ENCODE measurements at places on chromosomes 13 and 19.

- no peaks in the 10 kb centered on the region for H3K36me3 ChIP-seq
- DNase-seq: peak; percentile 71
- peak overlapping the region; percentile 47 for H3K4me3 ChIP-seq
- H3K4me1 ChIP-seq: peaks cover 8% of the 10 kb centered on the region
- peak overlapping the region; percentile 40 for H3K27ac ChIP-seq
These were observed 330.8 kb downstream of the DLEU7 start for GRCh38 chr13:50512474-50513299.

GRCh38 chr13:48500652-48501197 lies 32.2 kb downstream of the RCBTB2 start:
- H3K4me3 ChIP-seq: no peak overlapping the region
- no peaks in the 10 kb centered on the region for H3K36me3 ChIP-seq
- H3K27me3 ChIP-seq: no peaks in the 10 kb centered on the region
- H3K4me1 ChIP-seq: no peaks in the 10 kb centered on the region

- no peaks in the 10 kb centered on the region for H3K27me3 ChIP-seq
- no peaks in the 10 kb centered on the region for H3K4me1 ChIP-seq
- no peak overlapping the region for H3K4me3 ChIP-seq
These were observed 21.2 kb upstream of the UBAC2 start for GRCh38 chr13:99179460-99179859.

- no peaks in the 10 kb centered on the region for H3K4me1 ChIP-seq
- no peak overlapping the region for H3K27ac ChIP-seq
- DNase-seq: no peak
- no peak overlapping the region for H3K4me3 ChIP-seq
- H3K27me3 ChIP-seq: no peaks in the 10 kb centered on the region
These were observed 57.2 kb downstream of the ZMYM2 start for GRCh38 chr13:20015763-20016162.

GRCh38 chr13:89082623-89083022 lies 1411.5 kb downstream of the SLITRK5 start:
- no peaks in the 10 kb centered on the region for H3K36me3 ChIP-seq
- H3K27me3 ChIP-seq: no peaks in the 10 kb centered on the region
- no peak for DNase-seq
- no peak overlapping the region for H3K4me3 ChIP-seq
- no peaks in the 10 kb centered on the region for H3K4me1 ChIP-seq
- no peak overlapping the region for H3K27ac ChIP-seq

- peak within 1 kb of the TSS; percentile 61 for H3K4me3 ChIP-seq
- H3K36me3 ChIP-seq: no peaks in the 10 kb centered on the region
- DNase-seq: peak; percentile 73
- H3K27me3 ChIP-seq: no peaks in the 10 kb centered on the region
- peak within 1 kb of the TSS; percentile 5 for H3K27ac ChIP-seq
These were observed at the start of gene NRTN for GRCh38 chr19:5804516-5805461. Gene NRTN (plus strand): TSS chr19:5805067. CDS start chr19:5824166, 19,099 bp downstream.

- no peaks in the 10 kb centered on the region for H3K4me1 ChIP-seq
- H3K27me3 ChIP-seq: no peaks in the 10 kb centered on the region
- DNase-seq: no peak
- H3K4me3 ChIP-seq: no peak overlapping the region
These were observed 12.1 kb downstream of the PIN1 start for GRCh38 chr19:9847087-9847671.

DNA sequence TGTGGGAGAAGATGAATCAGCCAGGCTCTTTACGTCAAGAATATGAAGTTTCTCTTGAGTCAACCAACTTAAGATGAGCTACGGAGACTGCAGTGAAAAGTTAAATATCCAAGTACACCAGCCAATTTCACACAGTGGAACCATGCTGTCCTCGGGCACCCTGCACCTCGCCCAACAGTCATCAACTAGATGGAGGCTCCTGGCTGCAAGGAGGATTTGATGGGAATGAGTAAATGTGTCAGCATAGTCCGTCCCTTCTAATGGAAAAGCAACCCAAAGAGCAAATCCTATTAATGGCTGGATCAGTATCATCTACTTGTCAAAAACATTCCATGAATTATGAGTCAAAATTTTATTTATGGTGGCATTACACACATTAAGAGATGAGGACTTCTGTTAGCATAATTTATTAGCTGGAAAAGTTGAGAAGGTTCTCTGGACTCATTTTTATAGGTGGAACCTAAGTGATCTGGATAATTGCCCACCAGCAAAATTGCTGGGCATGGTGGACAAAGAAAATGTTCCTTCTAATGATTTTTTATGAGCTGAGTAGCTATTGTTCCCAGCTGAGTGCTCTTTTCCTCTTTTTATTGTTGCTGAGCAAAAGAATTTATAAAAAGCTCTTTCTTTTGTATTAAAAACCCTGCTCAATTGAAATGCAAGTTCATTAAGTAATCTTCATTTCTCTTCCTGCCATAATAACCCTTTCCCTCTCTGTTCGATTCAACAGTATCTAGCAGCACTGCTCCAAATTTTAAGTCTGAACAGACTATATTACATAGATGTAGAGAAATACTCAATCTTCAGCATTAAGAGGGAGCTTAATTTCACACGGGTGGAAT lies 88.4 kb downstream of the DNAJC15 start:
- H3K27me3 ChIP-seq: no peaks in the 10 kb centered on the region
- H3K27ac ChIP-seq: no peak overlapping the region
- H3K36me3 ChIP-seq: peaks cover 6% of the 10 kb centered on the region

DNA sequence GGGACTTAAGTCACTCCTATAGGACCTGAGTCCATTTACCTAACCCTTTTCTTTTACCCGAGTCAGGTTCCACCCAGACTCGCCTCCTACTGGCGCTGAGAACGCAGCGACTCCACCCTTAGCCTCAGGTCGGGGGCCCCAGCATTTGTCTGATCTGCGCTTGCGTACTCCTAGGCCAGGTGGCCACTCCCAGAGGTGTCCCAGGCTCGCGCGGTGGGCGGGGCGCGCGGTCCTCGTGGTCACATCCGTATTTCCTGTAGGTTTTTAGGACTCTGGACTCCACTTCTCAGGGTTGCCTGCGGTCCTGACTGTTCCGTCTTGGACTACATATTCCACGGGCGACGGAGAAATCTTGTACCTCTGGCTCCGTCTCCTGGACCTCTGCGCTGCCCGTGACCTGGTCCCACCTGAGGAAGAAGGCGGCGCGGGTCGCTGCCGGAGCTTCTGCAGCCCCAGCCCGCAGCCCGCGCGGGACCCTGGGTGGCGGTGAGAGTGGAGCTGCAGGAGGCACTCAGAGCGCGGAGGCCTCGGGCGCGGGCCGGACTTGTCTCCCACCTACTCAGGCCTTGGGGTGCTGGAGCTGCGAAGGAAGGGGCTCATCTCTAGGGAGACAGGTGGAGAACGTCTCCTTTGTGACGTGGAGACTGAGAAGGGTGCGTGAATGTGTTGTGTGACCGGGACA lies 11.0 kb upstream of the ZNF573 start:
- no peak for DNase-seq
- H3K27me3 ChIP-seq: no peaks in the 10 kb centered on the region

GRCh38 chr19:30161770-30162169 lies 210.4 kb upstream of the ZNF536 start:
- 0 out of 2 replicates have a peak, but pooled peaks cover 5% of the 10 kb centered on the region for H3K27me3 ChIP-seq
- no peak overlapping the region for H3K27ac ChIP-seq
- no peak for DNase-seq
- no peaks in the 10 kb centered on the region for H3K4me1 ChIP-seq
- no peaks in the 10 kb centered on the region for H3K36me3 ChIP-seq

GRCh38 chr13:53068585-53069520 lies 40.2 kb downstream of the OLFM4 start:
- H3K36me3 ChIP-seq: no peaks in the 10 kb centered on the region
- peak; percentile 90 for DNase-seq
- no peak overlapping the region for H3K27ac ChIP-seq
- H3K4me3 ChIP-seq: no peak overlapping the region

DNA sequence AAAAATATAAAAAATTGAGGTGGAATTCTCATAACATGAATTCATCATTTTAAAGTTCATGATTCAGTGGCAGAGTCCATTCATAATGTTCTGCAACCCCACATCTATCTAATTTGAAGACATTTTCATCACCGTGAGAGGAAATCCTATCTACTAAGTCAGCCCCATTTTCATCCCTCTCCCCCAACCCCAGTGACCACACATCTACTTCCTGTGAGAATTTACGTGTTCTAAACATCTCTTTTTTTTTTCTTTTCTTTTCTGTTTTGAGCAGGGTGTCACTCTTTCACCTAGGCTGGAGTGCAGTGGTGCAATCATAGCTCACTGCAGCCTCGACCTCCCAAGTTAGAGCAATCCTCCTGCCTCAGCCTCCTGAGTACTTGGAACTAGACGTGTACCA lies 17.5 kb downstream of the ATCAY start:
- no peaks in the 10 kb centered on the region for H3K36me3 ChIP-seq
- no peak for DNase-seq
- H3K27ac ChIP-seq: no peak overlapping the region
- no peaks in the 10 kb centered on the region for H3K4me1 ChIP-seq
- no peak overlapping the region for H3K4me3 ChIP-seq

DNA sequence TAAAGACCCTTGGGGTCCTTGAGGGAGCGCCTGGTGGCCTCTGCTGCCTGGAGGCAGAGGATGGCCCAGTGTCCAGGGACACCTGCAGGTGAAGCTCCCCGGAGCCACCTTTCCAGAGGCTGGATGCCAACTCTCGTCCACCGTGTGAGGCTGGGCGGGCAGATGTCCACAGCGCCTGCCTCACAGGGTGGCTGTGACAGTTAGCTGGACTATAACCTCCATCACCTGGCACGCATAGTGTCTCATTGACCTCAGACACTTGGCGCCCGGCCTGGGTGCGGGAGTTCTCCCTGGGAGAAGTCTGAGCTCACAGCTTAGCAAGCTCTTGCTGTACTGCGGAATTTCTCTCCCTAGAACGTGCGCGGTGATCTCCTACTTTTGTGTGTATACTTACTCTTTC lies 9.8 kb downstream of the BICRA start:
- H3K36me3 ChIP-seq: no peaks in the 10 kb centered on the region
- no peak overlapping the region for H3K27ac ChIP-seq
- no peak for DNase-seq
- no peaks in the 10 kb centered on the region for H3K27me3 ChIP-seq
- no peaks in the 10 kb centered on the region for H3K4me1 ChIP-seq
- no peak overlapping the region for H3K4me3 ChIP-seq

- no peaks in the 10 kb centered on the region for H3K27me3 ChIP-seq
- peaks cover 3% of the 10 kb centered on the region for H3K4me1 ChIP-seq
- peak overlapping the region; percentile 25 for H3K4me3 ChIP-seq
- H3K36me3 ChIP-seq: no peaks in the 10 kb centered on the region
These were observed 12.8 kb downstream of the SHC2 start for GRCh38 chr19:447816-448560.

GRCh38 chr13:100290165-100290801 lies 201.4 kb downstream of the PCCA start:
- H3K36me3 ChIP-seq: peaks cover 3% of the 10 kb centered on the region
- no peak overlapping the region for H3K4me3 ChIP-seq
- no peak for DNase-seq
- no peaks in the 10 kb centered on the region for H3K4me1 ChIP-seq
- H3K27ac ChIP-seq: no peak overlapping the region
- no peaks in the 10 kb centered on the region for H3K27me3 ChIP-seq

GRCh38 chr19:40597329-40597838 lies 3.8 kb upstream of the LTBP4 start:
- no peaks in the 10 kb centered on the region for H3K36me3 ChIP-seq
- H3K4me3 ChIP-seq: peak overlapping the region; percentile 63
- H3K4me1 ChIP-seq: peaks cover 20% of the 10 kb centered on the region
- DNase-seq: no peak

DNA sequence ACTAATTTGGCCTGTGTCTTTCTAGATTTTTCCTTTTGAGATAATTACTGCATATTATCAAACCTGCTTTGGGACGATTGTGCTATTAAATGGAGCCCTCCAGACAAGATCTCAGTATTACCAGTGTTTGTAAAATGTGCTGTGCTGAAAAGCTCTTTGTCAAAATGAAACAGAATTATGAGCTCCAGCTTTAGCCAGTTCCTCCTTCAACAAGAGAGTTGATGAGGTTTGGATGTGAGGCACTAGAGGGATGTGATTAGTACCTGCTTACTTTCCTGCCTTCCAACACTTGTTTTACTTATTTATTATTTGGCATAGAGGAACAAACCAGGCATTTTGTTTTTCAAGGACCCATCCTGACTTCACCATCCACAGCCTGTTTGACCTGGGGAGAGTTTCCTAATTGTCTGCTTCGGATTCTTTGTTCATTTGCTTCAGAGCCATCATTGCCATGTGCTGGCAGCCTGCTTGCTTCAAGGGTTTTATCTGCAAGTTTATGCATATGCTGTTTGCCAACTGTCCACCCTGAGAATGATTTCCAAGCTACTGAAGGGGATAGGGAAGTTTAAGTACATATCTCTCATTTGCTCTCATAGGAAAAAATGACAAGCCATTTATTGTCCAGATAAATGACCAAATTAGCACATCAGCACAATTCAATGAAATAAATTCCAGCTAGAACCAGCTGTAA lies 32.9 kb upstream of the CPB2 start:
- H3K36me3 ChIP-seq: no peaks in the 10 kb centered on the region
- H3K4me3 ChIP-seq: no peak overlapping the region
- no peak for DNase-seq
- no peaks in the 10 kb centered on the region for H3K4me1 ChIP-seq

- H3K27me3 ChIP-seq: no peaks in the 10 kb centered on the region
- H3K4me3 ChIP-seq: peak within 1 kb of the TSS; percentile 55
- H3K36me3 ChIP-seq: no peaks in the 10 kb centered on the region
- H3K27ac ChIP-seq: no peak within 1 kb of the TSS
These were observed at the start of gene CTXN1 for GRCh38 chr19:7926021-7926726. Gene CTXN1 (minus strand): TSS chr19:7926135. CDS start chr19:7925538, 597 bp downstream.

DNA sequence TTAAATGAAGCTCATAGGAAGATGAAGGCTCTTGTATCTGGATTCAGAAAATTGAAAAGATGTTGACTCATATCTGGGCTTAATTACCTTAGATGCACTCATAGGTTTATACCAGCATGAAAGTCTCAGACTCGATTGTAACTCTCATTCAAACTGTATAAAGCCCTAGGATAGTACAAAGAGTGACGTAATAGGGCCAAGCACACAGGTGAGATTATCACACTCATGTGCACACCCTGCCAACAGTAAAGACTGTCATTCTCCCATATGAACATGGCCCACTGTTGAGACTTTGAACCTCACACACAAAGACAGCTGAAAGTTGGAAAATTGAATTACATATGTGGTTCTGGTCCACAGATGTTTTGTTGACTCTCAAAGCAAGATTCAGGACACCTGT lies 18.0 kb upstream of the ZNF723 start:
- H3K36me3 ChIP-seq: no peaks in the 10 kb centered on the region
- no peak overlapping the region for H3K4me3 ChIP-seq
- no peak overlapping the region for H3K27ac ChIP-seq
- no peaks in the 10 kb centered on the region for H3K4me1 ChIP-seq
- H3K27me3 ChIP-seq: no peaks in the 10 kb centered on the region

GRCh38 chr19:16516923-16517610 lies 20.9 kb downstream of the C19orf44 start:
- H3K27me3 ChIP-seq: no peaks in the 10 kb centered on the region
- no peaks in the 10 kb centered on the region for H3K4me1 ChIP-seq
- peaks cover 58% of the 10 kb centered on the region for H3K36me3 ChIP-seq
- no peak overlapping the region for H3K4me3 ChIP-seq
- no peak overlapping the region for H3K27ac ChIP-seq

- H3K4me1 ChIP-seq: no peaks in the 10 kb centered on the region
- no peak overlapping the region for H3K27ac ChIP-seq
- no peak for DNase-seq
- no peaks in the 10 kb centered on the region for H3K36me3 ChIP-seq
These were observed 112.5 kb downstream of the ZNF486 start for GRCh38 chr19:20279516-20279915.

Data from SJCRH30 (cell line).